Peyer's patch (tissue), 4 donors: ENCODE measurements at places on chromosomes 7 and 10. TPM values are rescaled to one million over a fixed set of nuclear protein-coding genes. Genes with fewer than 3 reads are reported as not detected.
A peak's percentile ranks its signal among the peaks of the same experiment; 100 is the strongest.

Gene NXPH1
- total RNA-seq = not detected

Gene STEAP2
- 8.3 TPM for total RNA-seq

Gene GCK
- not detected for total RNA-seq

Gene CHRM2
- not detected for total RNA-seq

Gene SPDYE16
- 1.7 TPM for total RNA-seq

Gene MNX1
- 15.1 TPM for total RNA-seq

Gene POU6F2
- 0.80 TPM for total RNA-seq

Gene CYP26C1
- total RNA-seq = not detected

Gene SEMA3E
- 2.1 TPM for total RNA-seq

Gene HOXA13
- not detected for total RNA-seq

GRCh38 chr10:116476461-116476860 lies 48.8 kb downstream of the PNLIPRP3 start:
- no peaks in the 10 kb centered on the region for H3K4me1 ChIP-seq
- no peak overlapping the region for H3K27ac ChIP-seq
- no peak for DNase-seq
- no peaks in the 10 kb centered on the region for H3K36me3 ChIP-seq
- H3K27me3 ChIP-seq = no peaks in the 10 kb centered on the region

GRCh38 chr7:26083113-26083512 lies 68.9 kb upstream of the NFE2L3 start:
- no peak overlapping the region for H3K27ac ChIP-seq
- H3K27me3 ChIP-seq = no peaks in the 10 kb centered on the region
- H3K4me3 ChIP-seq = no peak overlapping the region
- DNase-seq = no peak

DNA sequence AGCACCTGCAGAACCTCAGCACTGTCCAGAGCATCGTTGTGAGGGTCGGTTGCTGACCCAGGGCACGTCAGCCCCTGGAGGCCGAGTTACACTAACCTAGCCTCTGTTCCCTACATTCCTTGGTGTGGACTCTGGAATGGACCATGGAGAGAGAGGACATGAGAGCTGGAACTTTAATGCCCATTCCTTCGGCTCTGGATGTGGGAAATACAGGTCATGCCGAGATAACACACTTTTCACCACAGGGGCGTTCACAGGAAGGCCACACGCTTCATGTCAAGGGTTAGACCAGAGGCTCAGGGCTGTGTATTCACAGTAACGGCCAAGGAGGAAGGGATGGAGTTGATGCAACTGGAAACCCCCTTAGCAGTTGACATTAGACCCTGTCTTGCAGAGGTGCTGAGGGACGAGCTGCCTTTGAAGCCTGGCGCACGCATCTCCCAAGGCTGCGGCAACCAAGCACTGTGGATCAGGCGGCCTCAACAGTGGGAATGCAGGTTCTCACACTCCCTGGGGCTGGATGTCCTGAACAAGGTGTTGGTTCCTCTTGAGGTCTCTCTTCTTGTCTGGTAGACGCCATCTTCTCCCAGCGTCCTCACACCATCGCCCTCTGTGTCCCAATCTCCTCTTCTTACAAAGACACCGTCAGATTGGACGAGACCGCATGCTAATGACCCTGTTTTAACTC lies 245.2 kb downstream of the KLF6 start:
- no peaks in the 10 kb centered on the region for H3K4me1 ChIP-seq
- H3K27ac ChIP-seq = no peak overlapping the region
- no peak for DNase-seq
- H3K4me3 ChIP-seq = no peak overlapping the region
- no peaks in the 10 kb centered on the region for H3K36me3 ChIP-seq

- DNase-seq = no peak
- H3K4me3 ChIP-seq = no peak overlapping the region
- H3K36me3 ChIP-seq = no peaks in the 10 kb centered on the region
- H3K27me3 ChIP-seq = no peaks in the 10 kb centered on the region
- no peaks in the 10 kb centered on the region for H3K4me1 ChIP-seq
Measured at GRCh38 chr10:51867956-51868355, 168.6 kb upstream of the CSTF2T start.

- H3K36me3 ChIP-seq = no peaks in the 10 kb centered on the region
- H3K4me1 ChIP-seq = no peaks in the 10 kb centered on the region
- no peak overlapping the region for H3K27ac ChIP-seq
- H3K27me3 ChIP-seq = no peaks in the 10 kb centered on the region
- DNase-seq = no peak
- H3K4me3 ChIP-seq = no peak overlapping the region
Measured at GRCh38 chr10:21193196-21193595, 296.1 kb upstream of the NEBL start.

GRCh38 chr10:48725708-48726107 lies 41.0 kb downstream of the WDFY4 start:
- H3K27me3 ChIP-seq = no peaks in the 10 kb centered on the region
- no peak for DNase-seq
- H3K27ac ChIP-seq = no peak overlapping the region
- no peak overlapping the region for H3K4me3 ChIP-seq

DNA sequence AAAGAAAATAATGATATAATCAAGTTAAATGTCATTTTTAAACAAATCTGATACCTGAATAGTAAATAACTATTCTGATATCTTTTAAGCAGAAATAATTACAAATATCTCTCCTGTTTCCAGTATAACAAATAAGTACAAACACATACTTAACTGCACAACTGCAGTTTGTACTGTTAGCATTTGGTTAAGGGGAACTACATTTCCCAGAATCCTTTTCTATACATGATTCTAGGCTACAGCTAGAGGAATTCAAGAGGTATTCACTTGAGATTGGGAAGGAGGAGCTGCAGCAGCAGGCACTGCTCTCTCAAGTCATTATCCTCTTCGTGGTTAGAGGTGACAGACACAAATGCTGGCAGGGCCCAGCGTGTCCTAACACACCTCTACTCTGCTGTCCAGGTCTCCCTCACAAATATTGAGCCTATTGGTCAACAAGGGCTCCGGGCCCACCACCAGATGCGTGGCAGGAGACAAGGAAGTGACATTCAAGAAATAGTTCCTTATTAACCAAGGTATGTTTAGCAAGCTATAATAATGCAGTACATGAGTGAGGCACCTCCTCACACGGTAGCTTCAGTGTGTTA lies 255.1 kb upstream of the MKLN1 start:
- H3K27me3 ChIP-seq = no peaks in the 10 kb centered on the region
- H3K36me3 ChIP-seq = no peaks in the 10 kb centered on the region
- DNase-seq = no peak

GRCh38 chr10:33153968-33154327 lies 180.5 kb downstream of the NRP1 start:
- H3K27ac ChIP-seq = no peak overlapping the region
- no peaks in the 10 kb centered on the region for H3K27me3 ChIP-seq
- H3K4me3 ChIP-seq = no peak overlapping the region
- H3K36me3 ChIP-seq = no peaks in the 10 kb centered on the region

DNA sequence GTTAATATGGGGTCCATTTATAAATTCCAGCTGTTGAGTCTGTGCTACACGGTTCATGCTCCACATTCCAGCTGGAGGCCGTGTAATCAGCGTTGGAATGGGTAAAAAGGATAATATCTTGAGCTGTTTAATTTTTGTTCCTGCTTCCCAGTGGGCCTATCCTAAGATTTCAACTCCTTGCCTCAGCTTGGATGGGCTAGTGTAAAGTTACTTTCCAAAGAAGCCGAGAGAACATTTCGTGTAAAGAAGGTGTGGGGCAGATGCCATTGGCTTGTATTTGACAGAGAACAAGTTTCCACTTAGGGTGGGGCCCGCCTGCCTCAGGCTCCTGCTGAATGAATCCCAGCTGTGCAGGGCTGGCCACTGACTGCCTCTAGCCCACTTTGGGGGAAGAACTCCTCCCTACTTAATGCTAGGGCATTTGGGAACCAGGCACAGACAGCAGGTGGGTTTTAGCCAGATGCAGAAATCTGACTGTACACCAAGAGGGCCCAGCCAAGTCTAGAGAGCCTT lies 125.9 kb upstream of the LYZL2 start:
- no peaks in the 10 kb centered on the region for H3K36me3 ChIP-seq
- H3K4me3 ChIP-seq = no peak overlapping the region
- no peaks in the 10 kb centered on the region for H3K27me3 ChIP-seq

- H3K4me3 ChIP-seq = no peak overlapping the region
- no peak for DNase-seq
- H3K27me3 ChIP-seq = no peaks in the 10 kb centered on the region
- no peak overlapping the region for H3K27ac ChIP-seq
- H3K36me3 ChIP-seq = no peaks in the 10 kb centered on the region
Measured at GRCh38 chr7:27316311-27316710, 73.7 kb downstream of the EVX1 start.

- H3K27me3 ChIP-seq = no peaks in the 10 kb centered on the region
- no peaks in the 10 kb centered on the region for H3K36me3 ChIP-seq
- H3K4me3 ChIP-seq = no peak overlapping the region
- no peak for DNase-seq
Measured at GRCh38 chr7:105246256-105246655, 142.5 kb downstream of the SRPK2 start.

GRCh38 chr10:84158550-84158949 lies 15.1 kb upstream of the GPR15LG start:
- no peak overlapping the region for H3K27ac ChIP-seq
- H3K4me1 ChIP-seq = no peaks in the 10 kb centered on the region
- no peaks in the 10 kb centered on the region for H3K27me3 ChIP-seq
- no peak overlapping the region for H3K4me3 ChIP-seq
- DNase-seq = no peak

DNA sequence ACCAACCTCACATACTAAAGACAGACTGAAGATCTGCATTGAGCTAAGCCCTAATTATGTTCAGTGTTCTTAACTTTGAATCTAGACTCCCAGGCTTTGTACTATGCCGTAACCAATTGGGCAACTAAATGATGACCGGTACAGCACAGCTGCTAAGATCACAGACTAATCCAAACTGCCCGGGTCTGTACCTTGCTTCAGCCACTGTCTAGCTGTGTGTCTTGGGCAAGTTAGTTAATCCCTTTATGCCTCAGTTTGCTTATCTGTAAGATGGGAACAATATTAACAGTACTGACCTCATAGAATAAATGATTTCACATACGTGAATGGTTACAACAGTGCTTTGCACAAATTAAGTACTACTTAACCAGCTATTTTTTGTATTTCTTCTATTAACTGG lies 205.8 kb upstream of the NFE2L3 start:
- H3K27ac ChIP-seq = no peak overlapping the region
- H3K4me1 ChIP-seq = peaks cover 10% of the 10 kb centered on the region
- no peak for DNase-seq
- H3K27me3 ChIP-seq = no peaks in the 10 kb centered on the region

DNA sequence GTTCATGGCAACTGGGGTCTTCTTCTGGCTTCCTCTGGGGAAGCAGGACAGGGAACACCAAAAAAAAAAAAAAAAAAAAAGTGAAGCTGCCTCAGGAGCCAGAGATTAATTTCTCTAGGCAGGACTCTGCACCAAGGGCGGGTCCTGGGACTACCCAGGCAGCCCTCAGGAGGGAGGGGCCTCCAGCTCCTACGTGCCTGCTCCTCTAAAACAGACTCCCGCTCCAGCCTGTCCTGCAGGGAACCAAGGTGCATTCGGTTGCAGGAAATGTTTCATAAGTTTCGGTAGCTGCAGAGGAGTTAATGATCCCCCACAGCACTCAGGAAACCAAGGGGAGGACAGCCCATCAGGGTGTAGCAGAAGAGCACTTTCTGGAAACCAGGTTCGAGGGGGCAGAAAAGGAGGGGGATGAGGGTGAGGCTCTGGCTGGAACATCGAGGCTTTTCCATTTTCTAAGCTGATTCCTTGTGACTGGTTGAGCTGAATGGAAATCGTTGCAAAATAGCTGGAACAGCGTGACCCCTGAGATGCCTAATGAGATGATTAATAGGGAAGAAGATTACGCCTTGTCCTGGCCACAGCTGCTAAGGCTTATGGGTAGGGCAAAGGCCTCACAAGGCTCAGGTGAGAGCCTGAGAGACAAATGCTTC lies 84.2 kb downstream of the STRA8 start:
- H3K4me1 ChIP-seq = no peaks in the 10 kb centered on the region
- H3K27me3 ChIP-seq = no peaks in the 10 kb centered on the region
- H3K27ac ChIP-seq = peak overlapping the region; percentile 63
- H3K36me3 ChIP-seq = no peaks in the 10 kb centered on the region
- DNase-seq = peak; percentile 76
- H3K4me3 ChIP-seq = peak overlapping the region; percentile 36

- H3K4me1 ChIP-seq = no peaks in the 10 kb centered on the region
Measured at GRCh38 chr7:64946772-64947171, 43.7 kb downstream of the ZNF273 start.

DNA sequence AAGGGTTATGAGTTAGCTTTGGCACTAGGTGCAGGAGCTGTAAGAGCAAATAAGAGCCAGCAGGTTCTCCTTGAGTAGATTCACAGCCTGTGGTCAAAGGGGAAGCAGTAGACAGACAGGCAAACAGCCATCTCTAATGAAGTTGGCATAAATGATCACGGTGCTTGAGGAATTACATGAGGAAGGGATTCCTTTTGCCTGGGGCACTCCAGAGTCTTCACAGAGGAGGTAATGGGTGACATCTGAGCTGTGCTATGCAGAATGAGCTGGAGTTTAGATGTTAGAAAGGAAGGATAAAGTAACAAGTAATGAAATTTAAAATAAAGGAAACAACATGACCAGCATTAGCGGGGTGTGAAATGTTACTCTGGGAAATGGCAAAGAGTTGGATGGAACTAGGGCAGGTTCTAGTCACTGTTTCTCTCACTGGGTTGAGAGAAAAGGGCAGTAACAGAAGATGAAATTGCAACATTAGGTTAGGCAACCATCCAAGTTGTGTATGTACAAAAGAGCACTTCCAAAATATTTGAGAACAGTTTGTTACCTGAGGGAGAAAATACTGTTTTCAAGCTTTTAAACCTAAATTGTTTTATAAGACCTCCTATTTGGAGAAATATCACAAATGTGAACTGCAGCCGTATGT lies 613.8 kb downstream of the PHTF2 start:
- no peaks in the 10 kb centered on the region for H3K36me3 ChIP-seq
- no peak overlapping the region for H3K4me3 ChIP-seq

DNA sequence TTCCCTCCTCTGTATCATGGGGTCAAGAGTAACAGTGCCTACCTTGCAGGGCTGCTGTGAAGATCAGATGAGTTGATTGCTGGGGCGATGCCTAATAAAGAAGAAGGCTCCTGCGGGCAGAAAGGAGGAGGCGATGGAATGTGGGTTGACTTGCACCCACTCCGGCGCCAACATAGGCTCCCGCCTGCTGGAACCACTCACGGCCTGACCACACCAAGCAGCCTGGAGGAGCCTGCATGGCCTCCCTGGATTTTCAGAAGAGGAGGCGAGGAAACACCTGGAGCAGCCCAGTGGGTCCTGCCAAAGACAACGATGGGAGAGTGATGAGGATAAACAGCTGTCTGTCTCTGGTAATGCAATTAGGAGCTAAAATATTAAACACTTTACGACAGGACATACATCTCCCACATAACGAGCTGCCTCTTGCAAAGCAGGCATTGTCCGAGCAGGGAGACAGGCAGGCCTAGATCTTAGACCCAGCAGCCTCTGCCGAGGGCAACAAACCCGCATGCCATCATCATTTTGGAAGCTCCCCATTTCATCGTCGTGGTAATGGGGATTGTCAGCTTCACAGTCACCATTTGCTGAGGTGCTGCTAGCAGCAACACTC lies 302.9 kb upstream of the ZMIZ1 start:
- H3K27ac ChIP-seq = no peak overlapping the region
- H3K36me3 ChIP-seq = no peaks in the 10 kb centered on the region
- DNase-seq = peak; percentile 17
- no peaks in the 10 kb centered on the region for H3K4me1 ChIP-seq
